ENCODE measurements at places on chromosomes 5 and 9.

- no peak for DNase-seq
These were observed 95.5 kb upstream of the PUM3 start for GRCh38 chr9:2939368-2939767.

DNA sequence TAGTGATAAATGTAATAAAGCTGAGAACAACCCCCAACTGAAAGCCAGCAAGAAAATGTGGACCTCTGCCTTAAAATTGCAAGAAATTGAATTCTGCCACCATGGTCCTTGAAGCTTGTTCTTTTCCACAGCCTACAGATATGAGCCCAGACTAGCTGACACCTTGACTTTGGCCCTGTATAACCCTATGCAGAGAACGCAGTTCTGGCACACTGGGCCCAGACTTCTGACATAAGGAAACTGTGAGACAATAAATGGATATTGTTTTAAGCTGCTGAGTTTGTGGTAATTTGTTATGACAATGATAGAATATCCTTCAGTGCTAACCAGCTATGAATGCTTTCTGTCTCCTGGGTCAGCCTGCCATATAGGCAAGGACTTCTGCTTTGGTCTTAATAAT lies 315.6 kb upstream of the RIOK2 start:
- DNase-seq, result no peak

DNA sequence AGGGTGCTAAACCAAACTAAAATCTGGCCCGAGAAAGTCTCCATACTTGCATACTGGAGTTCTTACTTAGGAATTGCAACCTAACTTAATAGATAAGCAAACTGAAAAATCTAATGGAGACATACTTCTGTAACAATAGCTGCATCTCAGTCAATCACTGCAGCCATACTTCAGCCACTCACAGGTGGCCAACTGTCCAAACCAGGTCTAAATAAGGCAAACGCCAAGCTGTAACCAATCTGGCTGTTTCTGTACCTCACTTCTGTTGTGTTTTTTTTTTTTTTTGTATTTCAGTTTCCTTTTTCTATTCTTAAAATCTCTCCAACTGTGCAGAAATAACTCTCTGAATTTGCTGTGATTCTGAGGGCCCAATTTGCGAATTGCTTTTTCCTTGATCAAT lies 4.4 kb upstream of the NDUFB6 start:
- no peak for DNase-seq

DNA sequence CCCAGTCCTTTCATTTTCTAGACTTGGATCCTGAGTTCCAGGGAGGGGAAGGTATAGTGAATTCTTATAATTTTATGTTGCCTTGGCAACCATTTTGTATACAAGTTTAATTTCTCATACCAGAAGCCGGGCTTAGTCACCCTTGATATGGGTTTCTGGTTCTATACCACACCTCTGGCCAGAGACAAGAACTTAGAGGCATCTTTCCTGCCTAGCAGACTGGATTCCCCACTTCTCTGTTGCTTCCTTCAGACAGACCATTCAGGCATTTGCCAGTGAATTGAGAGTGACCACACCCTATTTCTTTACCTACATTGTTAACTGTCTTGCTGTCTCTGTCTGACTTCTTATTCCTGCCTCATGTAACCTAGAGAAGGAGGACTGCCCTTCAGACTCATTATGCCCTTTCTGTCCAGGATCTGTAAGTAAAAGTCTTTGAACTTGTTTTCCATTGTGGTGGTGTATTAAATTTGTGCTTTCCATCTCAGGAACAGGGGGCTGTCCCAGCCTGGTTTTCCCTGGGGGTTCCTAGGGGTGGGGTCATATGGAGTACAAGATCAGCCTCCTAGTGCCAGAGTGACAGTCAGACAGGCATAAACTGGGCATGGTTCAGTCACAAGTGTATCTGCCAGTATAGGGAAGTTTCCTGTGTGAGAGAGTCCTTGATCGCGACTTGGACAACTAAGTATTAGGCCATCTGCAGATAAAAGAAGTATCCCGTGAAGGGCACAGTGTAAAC lies 27.4 kb downstream of the TNFSF8 start:
- DNase-seq, result peak; percentile 31

- peak; percentile 97 for DNase-seq
These were observed 77.3 kb downstream of the MAMDC2 start for GRCh38 chr9:70120834-70121510.

DNA sequence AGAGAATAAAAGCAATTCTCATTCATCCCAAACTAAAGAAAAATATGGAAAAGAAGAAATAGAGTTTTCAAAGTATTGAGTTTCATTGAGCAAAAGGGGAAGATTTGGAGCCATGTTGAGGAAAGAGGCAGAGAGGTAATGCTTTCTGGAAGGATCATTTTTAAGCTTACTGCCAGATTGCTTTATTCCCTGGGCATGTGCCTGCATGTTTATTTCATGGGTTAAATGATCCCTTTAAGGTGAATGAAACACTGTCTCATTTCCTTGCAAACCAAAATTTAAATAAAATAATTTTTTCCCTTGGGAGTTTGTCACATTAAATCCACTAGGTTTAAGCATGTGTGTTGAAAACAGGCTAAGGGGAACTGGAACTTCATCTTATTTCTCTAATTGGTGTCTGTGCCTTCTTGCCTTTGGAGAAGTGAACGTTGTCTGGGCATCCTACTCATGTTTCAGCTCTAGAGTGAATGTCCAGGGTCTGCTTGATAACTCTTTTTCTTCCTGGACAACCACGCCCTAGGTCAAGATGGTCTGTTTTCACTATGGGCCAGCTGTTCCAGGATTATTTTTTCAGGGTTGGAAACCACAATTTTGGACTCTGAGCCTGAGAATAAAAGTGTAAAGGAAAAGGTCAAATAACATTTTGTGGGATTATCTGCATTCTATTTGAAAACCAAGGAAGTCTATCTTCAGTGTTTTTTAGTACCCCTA lies 114.1 kb upstream of the ELL2 start:
- no peak for DNase-seq
